ENCODE measurements at places on chromosomes 3 and 15.

DNA sequence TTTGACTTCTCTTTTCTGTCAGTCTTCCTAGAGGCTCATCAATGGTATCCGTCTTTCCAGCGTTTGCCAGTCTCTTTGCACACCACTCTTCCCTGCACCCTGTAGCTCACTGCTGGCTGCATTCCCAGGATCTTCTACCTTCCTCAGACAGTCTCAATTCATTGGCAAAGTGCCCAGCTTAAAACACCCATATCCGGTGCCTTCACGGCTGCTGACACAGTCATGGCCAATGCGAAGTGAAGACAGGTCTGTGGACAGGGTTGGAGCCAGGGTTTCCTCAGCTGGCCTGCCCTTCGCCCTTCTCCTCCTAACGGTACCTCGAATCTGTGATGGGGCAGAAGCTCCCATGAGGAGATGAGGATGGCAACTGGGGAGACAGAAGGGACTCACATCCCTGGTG lies 36.1 kb downstream of the PTH1R start:
- DNase-seq: no peak

DNA sequence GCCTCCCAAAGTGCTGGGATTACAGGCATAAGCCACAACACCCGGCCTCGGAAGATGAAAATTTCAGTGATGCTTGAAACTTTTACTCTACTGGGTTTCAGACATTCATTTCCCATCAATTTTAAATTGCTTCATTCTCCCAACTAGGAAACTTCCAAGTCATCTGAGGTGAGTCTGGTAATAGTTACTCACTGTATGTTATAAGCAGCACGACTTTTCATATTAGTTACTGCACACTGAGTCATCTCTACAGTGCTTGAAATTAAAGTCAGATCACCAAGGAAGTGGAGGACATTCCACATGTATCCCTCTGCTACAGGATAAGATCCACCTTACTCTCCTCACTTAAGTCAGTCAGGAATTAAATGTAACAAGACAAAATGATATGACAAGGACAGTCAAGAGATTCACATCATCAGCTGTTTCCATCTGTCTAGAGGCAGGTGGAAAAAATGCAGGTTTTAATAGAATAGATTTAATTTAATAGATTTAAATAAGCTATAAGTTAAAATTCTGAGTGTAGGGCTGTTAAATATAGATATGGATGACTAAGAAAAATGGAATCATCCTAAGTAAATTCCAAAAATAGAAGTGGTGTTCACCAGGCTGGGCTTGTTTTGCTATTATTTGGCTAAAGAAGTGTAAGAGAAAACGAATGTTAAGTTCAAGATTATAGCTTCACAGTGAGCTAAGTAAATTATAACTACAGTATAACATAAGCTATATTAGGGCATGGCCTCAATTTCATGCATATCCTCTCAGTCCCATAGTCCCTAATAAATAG lies 104.4 kb downstream of the TMCO5A start:
- DNase-seq: no peak

DNA sequence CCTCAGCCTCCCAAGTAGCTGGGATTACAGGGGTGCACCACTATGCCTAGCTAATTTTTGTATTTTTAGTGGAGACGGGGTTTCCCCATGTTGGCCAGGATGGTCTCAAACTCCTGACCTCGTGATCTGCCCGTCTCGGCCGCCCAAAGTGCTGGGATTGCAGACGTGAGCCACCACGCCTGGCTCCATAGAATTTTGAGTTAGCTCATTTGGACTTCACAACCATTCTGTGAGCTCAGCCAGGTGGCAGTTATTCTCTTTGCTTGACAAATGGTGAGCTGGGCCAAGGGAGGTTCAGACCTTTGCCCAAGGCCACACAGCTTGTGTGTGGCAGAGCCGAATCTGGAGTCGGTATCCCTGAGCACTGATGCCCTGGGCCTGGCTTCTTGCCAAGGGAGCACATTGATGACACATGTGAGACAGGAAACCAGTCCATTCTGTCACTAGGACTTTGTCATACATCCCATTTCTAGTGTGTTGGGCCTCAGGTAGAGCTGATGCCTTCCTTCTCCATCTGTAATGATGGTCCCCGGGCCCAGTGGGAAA lies 17.6 kb downstream of the PODXL2 start:
- no peak for DNase-seq

DNA sequence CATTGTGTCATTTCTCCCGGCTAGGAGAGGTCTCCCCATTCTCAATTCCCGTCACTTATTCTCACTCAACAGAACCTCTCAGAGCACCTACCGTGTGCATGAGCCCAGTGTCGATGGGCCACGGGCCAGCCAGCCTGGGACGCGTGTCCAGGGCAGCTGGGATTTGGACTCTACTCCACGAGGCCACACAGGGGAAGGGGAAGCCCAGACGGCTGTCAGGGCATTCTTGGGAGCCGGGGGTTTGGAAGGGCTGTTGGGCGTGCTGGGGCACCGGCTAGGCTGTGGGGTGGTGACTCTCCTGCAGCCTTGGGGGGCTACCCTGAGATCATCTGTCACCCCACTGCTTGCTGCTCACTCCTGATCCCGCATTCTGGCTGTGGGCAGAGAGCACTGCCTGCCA lies 41.7 kb upstream of the PCSK6 start:
- no peak for DNase-seq

- no peak for DNase-seq
Observed at GRCh38 chr3:134074790-134075567, 45.3 kb upstream of the SLCO2A1 start.

DNA sequence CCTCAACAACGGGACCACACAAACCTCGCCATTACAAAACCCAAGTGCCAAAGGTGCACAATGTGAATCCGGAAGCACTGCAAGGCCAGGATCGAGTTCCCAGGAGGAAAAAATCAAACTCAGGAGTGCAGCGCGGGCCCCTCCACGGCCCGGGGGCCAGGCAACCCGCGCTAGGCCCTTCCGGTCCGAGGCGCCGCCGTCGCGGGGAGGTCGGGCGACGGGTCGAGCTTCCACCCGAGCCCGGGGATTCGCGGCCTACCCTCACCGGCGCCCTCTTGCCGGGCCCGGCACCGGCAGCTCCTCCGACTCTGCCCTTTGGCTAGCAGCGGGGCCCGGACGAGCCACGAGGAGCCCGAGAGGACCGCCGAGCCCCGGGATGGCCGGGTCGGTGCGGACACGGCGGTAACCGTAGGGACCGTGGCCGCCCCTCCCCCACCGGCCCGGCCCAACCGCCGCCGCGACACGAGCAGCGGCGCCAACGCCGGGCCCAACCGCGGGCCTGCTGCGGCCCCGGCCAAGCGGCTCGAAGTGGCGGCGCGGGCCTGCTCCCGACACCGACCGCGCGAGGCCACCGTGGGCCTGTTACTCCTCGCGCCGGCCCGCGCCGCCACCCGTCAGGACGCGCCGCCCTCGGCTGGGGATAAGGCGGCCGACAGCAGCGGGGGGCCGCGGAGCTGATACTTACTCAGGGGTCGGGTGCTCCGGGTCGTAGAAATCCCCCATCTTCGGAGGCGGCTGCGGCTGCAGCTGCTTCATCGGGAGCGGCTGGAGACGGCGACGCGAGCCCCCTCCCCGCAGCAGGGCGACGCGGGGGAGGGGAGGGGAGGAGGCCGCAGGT lies 525 bp downstream of the SETD2 start:
- peak; percentile 26 for DNase-seq

GRCh38 chr15:74405823-74406222 lies 27.9 kb downstream of the SEMA7A start:
- DNase-seq: no peak
